Liver (tissue), 10 donors: ENCODE measurements at places on chromosomes 6 and 20. TPM values are rescaled to one million over a fixed set of nuclear protein-coding genes. Genes with fewer than 3 reads are reported as not detected.

The IL17F gene
- polyA plus RNA-seq = not detected

The GSTA2 gene
- polyA plus RNA-seq = 1.4 TPM

The IL20RA gene
- 0.65 TPM for polyA plus RNA-seq

The MCHR2 gene
- not detected for polyA plus RNA-seq

The PRR18 gene
- polyA plus RNA-seq = 0.29 TPM

The OR14J1 gene
- not detected for polyA plus RNA-seq

The GMPR gene
- 5.6 TPM for polyA plus RNA-seq

The PNLDC1 gene
- 0.58 TPM for polyA plus RNA-seq

The BMP2 gene
- polyA plus RNA-seq = 2.0 TPM

The IMPG1 gene
- not detected for polyA plus RNA-seq

The TSPO2 gene
- 0.39 TPM for polyA plus RNA-seq

The PMEPA1 gene
- 1.5 TPM for polyA plus RNA-seq

The TTBK1 gene
- 0.70 TPM for polyA plus RNA-seq

The SLC32A1 gene
- not detected for polyA plus RNA-seq
